GM23248 (cell line): ENCODE measurements at places on chromosomes 16 and 17. TPM values are rescaled to one million over a fixed set of nuclear protein-coding genes. Genes with fewer than 3 reads are reported as not detected.
A peak's percentile ranks its signal among the peaks of the same experiment; 100 is the strongest.

Gene KRTAP17-1
- polyA plus RNA-seq, result not detected in 2 replicates

Gene CCL5
- polyA plus RNA-seq, result not detected in 2 replicates

Gene NPIPA5
- 0.28 TPM in 1 of 2 replicates, not detected in the other for polyA plus RNA-seq

Gene USP7
- polyA plus RNA-seq, result 13.2 and 13.3 TPM in 2 replicates

Gene ZNF668
- 19.5 and 20.8 TPM in 2 replicates for polyA plus RNA-seq

Gene SPIRE2
- polyA plus RNA-seq, result 0.55 and 0.79 TPM in 2 replicates

Gene HEATR9
- not detected in 2 replicates for polyA plus RNA-seq

Gene RNU2-1
- 3.7 and 5.0 TPM in 2 replicates for polyA plus RNA-seq

Gene ACACA
- 10.2 and 10.3 TPM in 2 replicates for polyA plus RNA-seq

GRCh38 chr17:7834542-7834956, 532 bp downstream of the KDM6B start:
- DNase-seq, result peak; percentile 61

DNA sequence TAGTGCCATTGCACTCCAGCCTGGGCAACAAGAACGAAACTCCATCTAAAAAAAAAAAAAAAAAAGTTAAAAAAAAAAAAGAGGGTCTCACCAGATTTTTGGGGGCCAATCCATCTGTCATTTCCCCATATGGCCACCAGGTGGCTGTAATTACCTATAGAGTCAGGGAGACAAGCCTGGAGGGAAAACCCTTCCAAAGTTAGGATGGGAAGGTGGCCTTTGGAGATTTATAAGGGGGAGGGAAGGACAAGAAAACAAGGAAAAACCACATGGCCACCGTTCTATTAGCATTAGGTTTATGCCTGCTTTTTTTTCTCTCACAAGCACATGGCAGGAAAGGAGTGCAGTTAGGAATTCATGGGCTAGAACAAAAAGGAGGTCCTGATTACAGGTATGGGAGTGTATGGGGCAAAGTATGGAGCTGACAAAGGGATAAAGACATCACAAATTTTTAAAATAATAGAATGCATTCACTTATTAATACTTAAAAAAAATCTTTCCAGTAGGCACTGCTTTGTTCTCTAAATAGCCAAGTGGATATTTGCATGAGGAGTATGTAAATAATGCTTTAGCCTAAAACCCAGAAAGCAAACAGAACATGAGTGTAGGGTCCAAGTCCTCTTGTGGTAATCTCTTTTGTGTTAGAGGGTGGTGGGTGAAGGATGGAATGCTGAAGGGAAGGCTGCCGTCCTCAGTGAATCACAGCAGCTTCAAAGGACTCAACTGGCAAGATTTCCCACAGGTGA, 5.1 kb downstream of the CYB5D1 start:
- DNase-seq, result peak; percentile 64

- DNase-seq, result peak; percentile 90
Measured at GRCh38 chr17:32486111-32486700, 587 bp upstream of the CDK5R1 start.

DNA sequence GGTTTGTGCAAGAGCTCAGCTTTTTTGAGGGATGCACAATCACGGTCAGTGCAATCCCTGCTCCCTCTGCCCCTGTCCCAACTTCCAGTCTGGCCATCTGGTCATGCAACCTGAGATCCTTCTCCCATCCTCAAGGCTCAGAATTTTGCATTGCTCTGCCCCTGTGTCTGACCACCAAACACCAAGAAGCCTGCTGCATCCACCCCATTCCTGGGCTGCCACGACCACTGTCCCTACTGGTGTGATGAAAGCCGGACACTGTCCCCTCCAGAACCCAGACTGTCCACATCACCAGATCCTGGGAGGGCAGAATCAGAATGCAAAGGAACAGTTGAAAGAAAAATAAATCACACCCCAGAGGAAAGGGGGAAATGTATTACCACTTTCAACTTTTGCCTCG, 231.0 kb downstream of the C16orf78 start:
- DNase-seq, result no peak

- DNase-seq, result no peak
Measured at GRCh38 chr17:69762766-69763165, 312.3 kb upstream of the KCNJ16 start.

DNA sequence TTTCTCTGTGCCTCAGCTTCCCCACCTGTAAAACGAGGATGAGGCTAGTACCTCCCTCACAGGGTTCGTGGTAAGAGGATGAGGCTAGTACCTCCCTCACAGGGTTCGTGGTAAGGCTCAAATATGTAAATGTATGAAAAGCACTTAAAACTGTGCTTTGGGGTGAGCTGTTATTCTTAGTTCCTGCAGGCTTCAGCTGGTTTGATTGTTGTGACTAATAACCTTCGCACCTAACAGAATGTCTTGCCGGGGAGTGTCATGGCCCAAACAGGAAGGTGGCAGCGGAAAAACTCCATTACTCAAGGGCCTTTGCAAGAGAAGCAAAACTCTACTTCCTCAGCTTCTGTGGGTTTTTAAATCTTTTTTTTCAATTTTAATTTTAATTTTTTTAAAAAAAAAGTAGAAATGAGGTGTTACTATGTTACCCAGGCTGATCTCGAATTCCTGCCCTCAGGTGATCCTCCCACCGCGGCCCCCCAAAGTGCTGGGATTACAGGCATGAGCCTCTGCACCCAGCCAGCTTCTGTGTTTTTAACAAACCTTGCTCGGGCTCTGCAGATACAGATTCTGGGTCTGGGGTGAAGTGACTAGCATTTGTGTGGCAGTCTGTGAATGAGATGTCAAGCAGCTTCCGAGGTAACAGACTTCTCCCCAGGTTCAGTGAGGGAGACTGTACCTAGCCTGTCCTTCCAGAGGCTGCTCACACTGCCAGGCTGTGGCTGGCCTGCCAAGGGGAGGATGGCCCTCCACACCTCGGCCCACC, 103.0 kb downstream of the RAB11FIP4 start:
- no peak for DNase-seq

- peak; percentile 90 for DNase-seq
Measured at GRCh38 chr17:73342050-73342522, 30.3 kb upstream of the CDC42EP4 start.

- DNase-seq, result no peak
Measured at GRCh38 chr16:48523415-48524204, 86.4 kb downstream of the N4BP1 start.

DNA sequence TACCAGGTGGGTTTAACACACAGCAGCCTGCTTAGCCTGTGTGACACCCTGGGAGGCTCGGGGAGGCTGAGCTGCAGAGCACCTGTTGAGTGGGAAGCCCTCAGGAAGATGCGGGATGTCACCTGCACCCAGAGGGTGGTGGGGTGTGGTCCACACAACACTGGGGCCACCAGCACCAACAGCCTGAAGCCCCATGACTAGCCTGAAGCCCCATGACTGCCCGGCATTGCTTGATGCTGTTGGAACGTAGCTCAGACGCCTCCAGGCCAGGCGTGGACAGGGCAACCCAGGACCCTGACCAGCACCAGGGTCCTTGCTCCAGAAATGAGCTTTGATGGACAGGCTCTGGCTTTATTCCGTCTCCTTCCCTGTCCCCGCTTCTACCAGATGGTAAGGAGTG, 76.3 kb upstream of the ZNF469 start:
- no peak for DNase-seq

- DNase-seq, result no peak
Measured at GRCh38 chr17:48003417-48004151, 32.7 kb downstream of the CDK5RAP3 start.

DNA sequence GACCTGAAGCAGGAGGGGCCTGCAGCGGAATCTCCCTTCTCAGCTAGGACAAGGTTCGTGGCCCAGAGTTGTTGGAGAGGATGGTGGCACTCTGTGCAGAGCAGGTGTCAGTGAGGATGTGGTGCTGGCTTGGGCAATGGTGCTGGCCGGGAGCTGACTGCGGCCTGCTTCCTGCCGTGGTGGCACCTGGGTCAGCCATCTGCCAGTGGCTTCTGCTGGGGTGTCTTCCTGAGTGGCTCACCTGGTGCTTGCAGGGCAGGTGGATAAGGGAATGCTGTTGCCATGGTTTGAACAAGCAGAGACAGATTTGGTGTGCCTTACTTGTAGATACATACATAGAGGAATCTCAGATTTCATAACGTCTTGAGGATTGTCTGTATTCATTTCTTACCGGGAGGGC, 69.6 kb downstream of the SEC14L1 start:
- DNase-seq, result no peak

DNA sequence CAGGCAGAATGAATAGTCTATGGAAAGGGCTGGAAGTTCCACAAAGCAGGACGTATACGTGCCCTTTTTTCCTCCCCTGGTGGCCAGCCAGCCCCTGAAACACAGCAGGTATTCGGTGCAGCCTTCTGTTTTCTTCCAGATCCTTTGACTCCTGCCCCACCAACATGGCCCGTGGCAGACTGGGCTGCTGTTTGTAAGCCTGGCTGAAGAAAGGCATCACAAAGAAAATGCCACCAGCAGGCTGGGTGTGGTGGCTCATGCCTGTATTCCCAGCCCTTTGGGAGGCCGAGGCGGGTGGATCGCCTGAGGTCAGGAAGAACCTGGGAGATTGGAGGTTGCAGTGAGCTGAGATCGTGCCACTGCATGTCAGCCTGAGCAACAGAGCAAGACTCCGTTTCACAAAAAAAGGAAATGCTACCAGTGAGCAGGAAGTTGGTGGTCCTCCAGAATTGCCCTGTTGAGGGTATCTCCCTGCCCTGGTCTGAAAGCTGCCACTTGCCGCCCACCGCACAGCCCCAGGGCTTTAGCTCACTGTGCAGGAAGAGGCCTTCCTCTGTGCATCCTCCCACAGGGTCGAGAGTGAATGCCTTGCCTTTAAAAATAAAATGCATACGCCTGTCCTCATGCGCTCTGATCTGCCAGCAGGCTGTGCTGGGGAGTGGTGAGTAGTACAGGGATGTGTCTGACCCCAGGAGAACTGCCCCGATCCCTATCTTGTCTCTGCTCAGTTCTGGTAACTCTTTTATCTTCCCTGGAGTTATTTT, 587.7 kb downstream of the MAF start:
- no peak for DNase-seq

GRCh38 chr16:56013962-56014552, 138.9 kb upstream of the CES5A start:
- DNase-seq, result peak; percentile 41

DNA sequence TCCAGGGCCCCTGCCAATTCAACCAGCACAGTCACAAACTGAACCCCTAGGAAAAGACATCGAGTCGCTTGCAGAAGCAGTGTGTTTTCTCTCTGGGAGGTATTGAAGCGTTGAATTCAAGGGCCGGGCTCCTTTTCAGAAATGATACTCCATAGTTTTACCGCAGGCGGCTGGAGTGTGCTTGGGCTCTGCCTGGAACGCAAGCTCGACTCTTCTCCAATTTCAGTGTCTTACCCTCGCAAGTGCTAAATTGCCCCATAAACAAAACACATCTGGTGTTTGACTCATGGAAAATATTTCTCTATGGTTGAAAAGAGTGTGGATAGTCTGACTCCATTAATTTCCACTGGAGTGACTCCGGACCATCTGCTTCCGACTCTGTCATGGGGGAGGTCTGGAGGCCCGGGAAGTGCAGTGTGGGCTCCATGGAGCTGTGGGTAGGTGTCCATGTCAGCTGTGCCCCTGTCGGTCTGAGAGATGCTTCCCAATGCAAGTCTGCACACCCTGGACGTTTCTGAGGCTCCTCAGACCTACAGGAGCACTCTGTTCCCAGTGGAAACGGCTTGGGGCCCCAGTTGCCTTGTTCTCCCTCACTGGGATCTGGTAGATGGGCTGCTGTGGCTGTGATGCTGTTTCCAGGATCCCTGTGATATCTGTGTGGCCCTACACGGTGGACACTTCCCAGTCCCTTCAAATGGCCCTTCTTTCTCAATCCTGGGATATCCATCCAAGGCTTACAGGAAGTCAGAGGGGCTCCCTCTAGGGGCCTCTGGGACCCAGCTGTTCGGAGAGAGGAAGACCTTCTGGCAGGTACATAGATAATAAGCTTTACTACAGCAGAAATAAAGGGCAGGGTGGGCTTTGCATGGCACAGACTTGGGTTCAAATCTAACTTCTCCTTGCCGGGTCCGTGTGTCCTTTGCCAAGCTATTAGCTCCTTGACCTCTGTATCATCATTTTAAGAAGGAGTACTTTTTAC, 119.8 kb upstream of the CDH13 start:
- DNase-seq, result peak; percentile 14

DNA sequence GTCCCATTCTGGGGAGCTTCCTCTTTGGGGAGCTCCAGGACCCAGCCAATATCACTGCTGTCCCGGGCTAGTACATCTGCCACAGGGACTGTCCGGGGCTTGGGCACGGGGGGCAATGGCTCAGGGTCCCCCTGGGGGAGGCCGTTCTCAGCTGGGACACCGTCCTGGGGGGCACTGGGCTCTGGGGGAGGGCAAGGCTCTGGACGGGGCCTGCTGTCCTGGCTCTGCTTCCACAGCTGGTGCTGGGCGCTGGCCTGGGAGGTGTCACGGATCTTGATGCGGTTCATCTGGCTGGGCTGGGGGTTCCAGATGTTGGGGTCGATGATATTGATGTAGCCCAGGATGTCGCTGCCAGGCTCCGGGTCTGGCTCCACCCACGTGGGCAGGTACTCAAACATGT, 26.1 kb downstream of the SLC5A10 start:
- no peak for DNase-seq

GRCh38 chr16:48850097-48850770, 240.3 kb upstream of the N4BP1 start:
- DNase-seq, result no peak

DNA sequence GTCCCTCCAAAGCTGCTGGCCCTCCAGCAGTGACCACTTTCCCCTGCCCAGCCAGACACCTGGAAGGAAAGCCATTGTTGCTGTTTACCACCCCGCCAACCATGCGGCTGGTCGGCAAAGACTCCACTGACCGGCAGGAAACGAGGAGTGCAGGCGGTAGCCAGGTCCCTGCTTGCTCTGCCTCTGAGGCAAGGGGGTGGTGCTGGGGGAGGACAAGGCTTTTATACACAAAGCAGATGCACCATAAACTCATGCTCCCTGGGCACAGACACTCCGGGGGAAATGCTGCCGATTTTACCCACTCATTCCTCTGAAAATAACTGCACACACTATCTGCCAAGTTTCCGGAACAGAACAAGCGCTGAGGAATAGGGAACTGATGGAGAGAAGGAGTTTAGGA, 62.8 kb upstream of the GRIN2A start:
- no peak for DNase-seq

DNA sequence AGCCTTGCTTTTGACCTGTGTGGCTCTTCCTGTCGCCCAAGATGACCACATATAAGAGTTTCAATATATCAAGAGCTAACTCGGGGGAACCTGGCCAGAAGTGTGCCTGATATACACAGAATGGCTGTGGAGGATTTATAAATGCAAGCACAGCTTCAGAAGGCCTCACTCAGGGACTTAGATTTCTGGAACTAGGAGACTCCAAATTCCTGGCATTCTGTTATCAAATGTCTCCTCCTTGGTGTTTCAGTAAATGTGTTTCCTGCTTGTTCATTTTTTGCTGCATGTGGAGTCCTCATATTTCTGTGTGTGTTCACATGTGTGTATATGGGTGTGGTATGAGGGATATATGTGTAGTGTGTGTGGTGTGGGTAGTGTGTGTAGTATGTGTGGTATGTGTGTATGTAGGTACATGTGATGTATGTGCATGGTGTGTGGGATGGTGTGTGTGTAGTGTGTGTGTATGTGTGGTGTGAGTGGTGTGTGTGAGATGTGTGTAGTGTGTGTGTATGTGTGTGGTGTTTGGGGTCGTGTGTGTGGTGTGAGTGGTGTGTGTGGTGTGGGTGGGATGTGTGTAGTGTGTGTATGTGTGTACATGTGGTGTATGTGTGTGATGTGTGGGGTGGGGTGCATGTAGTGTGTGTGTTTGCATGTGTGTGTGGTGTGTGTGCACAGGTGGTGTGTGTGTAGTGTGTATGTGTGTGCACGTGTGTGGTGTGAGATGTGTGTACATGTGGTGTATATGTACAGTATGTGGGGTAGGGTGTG, 981 bp upstream of the CD300H start:
- DNase-seq, result no peak
